ENCODE measurements at places on chromosomes 5 and 9.

DNA sequence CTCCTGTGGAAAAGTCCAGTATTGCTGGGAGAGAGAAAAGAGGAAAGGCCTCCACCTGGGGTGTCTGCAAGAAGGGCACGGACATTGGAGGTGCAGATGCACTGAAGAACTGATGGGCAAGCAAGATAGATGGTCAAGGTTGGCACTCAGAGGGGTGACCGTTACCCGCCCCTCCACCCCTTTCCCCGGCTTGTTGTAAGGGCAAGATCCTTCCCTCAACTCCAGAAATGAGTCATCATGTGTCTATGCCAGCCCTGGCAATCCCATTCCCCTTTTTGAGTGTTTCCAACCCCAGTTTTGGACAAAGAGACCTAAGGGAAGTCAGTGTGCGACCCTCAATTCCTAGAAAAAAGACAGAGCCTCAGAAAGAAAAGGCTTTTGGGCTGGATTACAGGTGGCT lies 34.9 kb upstream of the ATP6V1G1 start:
- DNase-seq, result no peak

DNA sequence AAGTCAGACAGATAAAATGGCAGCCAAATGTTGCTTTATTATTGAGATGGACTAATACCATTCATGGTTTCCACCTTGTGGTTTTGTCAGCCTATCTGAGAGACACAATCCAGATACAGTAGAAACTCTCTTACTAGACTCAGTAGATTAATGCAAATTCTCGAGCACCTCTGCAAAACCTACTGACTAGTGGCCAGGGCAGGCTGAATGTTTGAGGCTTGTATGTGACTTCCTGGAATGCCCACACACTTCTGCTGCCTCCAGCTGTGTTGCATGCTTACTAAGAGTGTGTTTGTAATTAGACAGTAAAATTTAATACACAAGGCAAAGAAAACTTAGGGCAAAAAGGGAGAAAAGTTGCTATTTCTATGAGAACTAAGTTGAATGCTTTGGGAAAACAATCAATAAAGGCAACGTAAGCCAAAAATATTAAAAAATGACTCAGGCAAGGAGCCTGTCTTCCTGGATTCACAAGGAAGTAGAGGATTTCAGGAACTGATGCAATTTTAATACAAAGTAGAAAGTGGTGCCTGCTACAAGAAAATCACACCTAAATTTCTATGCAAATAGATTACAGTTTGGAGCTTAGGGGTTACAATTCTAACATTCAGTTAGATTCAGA lies 30.2 kb upstream of the CCNG1 start:
- no peak for DNase-seq

DNA sequence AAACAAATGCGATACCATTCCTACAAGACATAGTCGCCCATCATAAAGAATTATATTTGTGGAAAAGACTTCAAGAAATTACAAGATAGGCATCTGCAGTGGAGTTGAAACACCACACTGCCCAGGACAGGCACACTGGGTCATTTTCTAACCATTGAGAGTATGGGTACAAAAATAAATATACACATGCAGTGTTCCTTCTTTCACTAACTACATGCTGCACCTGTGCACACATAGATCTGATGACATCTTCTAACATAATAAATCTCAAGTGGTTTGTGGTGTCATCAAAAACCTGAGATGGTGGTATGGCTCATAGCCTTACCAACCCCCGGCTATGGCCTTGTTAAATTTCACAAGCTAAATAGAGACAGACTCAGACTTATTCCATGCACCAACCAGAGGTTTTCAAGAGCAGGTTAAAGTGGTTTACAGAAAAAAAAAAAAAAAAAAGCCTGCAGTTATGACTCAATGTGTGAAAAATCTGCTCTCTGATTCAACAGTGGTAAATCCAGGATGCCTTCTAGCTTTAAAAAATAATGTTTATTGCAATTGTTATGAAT lies 12.4 kb upstream of the NFIB start:
- no peak for DNase-seq

DNA sequence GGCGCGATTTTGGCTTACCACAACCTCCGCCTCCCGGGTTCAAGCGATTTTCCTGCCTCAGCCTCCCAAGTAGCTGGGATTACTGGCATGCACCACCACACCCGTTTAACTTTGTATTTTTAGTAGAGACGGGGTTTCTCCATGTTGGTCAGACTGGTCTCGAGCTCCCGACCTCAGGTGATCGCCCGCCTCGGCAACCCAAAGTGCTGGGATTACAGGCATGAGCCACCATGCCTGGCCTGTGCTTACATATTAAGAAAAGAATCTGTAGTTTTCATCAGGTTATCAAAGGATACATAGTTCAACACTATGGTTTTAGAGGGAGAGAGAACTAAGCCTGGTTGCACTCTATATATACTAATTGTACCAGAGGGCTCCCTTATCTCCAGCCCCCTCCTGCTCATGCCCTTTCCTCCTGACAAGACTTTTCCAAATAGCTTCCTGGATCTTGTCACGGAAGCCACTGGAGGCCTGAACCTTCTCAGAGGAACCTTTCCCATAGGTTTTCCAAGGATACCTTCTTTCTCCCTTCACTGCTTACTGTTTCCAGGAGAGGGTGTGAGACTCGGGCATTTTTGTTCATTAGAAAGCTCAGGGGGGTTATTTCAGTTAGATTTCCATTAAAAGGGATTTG lies 53.1 kb downstream of the SLC44A1 start:
- no peak for DNase-seq

DNA sequence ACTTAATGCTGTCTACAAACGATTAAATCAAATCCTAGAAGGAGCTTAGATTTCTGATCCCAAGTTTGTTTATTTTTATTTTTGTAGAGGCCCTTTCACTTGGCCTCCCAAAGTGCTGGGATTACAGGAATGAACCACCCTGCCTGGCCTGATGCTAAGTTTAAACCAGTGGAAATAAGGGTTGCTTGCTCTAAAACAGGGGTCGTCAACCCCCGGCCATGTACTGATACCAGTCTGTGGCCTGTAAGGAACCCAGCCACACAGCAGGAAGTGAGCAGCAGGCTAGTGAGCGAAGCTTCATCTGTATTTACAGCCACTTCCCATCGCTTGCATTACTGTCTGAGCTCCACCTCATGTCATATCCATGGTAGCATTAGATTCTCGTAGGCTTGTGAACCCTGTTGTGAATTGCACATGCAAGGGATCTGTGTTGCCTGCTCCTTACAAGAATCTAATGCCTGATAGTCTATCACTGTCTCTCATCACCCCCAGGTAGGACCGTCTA lies 11.4 kb downstream of the TTC1 start:
- no peak for DNase-seq

DNA sequence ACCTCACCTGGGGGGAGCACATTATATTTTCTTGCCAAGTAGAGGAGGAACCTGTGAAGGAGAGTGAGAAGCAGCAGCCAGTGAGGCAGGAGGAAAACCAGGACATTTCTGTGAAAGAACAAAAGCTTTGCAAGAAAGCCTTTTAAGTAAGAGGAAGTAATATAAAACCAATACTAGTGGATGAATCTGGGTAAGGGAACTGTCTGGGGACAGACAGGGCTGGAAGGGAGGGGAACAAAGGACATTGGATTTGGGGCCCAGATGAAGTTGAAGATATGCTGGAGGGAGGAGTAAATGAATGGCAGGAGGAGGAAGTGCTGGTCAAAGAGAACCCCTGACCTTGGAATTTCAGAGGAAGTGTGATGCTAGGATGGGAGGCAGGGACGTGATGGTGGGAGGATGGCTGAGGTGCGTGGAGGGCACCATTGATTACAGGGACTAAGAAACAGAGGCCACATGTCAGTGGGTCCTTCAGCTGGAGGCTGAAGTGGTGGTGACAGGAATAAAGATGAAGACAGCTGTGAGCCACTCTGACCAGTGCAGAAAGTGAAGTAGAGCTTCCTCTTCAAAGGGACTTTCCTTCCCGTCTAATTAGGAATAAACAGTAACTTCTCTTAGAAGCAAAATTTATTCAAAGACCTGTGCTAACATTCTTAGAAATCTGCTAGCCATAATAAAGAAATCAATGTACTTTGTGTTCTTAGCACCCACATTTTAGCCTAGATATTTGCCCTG lies 43.5 kb upstream of the FABP6 start:
- DNase-seq, result no peak

DNA sequence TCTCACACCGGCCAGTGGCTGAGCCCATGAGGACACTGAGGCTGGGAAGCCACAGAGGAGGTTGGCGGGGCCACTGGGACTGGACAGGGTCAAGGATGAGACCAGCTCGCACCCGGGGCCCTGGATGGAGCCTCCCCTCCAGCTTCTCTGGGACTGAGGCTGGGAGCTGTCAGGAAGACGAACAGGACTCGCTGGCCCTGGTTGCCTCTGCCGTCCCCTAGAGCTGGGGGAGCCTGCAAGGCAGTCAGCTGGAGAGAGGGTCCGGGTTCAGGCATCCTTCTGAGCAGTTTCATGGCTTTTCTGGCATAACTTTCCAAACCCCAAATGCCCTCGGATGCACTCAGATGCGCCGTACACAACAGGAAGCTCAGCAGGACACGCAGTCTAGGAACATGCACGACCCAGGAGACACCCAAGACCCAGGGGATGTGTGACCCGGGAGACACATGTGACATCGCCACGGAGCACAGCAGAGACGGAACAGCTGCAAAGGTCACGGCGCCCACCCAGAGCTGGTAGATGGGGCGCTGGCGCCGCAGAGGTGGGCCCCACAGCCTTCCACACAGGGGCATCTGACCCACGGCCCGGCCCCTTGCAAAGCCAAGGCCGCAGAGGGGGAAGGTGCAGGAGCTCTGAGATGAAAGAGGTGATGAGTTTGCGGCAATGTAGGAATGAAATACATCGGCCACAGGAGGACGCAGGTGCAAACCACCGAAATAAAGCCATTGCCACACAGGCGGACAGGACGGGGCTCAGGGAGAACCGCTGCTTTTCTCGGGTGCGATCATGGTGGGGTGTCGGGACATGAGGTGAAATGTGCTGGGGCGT lies 17.1 kb downstream of the TPPP start:
- DNase-seq, result no peak

DNA sequence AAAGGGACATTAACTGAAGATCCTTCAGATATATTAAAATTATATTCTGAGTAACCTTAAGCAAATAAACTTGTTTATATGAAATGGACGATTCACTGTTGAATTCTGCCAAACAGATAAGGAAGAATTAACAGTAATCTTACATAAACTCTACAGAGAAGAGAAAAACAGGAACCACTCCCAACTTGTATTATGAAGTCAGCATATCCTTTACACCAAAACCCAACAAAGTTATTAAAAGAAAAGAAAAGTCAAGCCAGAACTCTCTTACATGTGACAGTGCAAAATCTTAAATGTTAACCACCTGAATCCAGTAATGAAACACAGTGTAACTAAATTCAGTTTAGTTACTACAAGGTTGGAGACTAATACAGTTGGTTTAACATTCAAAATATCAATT lies 185.8 kb downstream of the DEPDC1B start:
- DNase-seq, result no peak

GRCh38 chr5:11509793-11510192 lies 394.5 kb downstream of the CTNND2 start:
- no peak for DNase-seq

DNA sequence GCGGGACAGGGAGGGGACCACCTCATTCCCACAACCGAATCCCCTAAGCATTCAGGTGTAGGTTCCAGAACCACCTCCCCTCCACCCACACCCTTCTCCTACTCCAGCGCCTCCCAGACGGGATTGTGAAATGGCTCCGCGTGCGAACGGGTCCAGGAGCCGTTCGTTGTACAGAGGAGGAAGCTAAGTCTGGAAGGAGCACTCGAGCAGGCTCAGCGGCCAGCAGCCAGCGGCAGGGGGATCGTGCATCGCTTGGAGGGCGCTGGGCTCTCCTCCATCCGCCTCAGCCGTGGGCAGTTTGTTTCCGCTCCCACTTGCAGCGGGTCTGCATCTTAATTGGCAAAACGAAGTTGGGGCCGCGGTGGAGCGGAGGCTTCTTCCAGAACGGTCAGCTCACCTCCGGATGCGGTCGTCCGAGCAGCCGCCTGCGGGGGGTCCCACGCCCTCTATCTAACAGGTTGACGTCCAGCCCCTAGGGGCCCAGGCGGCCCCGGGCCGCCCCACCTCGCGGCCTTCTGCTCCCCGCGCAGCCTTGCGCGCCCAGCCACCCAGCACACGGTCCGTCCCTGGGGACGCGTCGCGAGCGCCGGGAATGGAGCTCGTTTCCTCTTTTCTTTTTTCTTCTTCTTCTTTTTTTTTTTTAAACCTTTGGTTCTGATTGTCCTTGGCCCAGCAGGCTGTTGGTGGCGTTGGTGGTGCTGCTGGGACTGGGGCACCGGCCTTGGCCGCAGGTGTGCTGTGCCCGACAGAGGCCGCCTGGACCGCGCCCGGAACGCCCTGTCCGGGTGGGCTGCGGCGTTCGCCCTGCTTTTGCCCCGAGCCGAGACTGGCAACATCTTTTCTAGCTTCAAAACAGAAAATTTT lies 3.9 kb upstream of the BARX1 start:
- DNase-seq, result no peak

- DNase-seq, result no peak
Measured at GRCh38 chr5:54024466-54024865, 285.9 kb downstream of the ARL15 start.

DNA sequence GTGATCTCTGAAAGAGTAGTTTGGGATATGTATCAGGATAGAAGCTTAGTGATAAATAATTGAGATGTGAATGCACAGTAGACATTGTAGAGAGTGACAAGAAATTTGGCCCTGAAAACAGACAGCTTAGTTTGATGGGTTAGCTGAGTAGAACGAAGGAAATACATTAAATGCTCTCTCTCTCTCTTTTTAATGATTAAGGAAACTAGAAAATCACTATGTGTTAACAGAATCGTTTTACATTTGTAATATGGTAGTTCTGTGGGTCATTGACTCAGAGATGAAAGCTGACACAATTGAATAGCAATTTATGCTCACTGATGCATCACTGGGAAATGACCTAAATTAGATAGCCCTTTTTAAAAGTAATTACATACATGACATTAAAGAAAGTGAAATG lies 739.8 kb upstream of the PTPRD start:
- DNase-seq, result no peak

DNA sequence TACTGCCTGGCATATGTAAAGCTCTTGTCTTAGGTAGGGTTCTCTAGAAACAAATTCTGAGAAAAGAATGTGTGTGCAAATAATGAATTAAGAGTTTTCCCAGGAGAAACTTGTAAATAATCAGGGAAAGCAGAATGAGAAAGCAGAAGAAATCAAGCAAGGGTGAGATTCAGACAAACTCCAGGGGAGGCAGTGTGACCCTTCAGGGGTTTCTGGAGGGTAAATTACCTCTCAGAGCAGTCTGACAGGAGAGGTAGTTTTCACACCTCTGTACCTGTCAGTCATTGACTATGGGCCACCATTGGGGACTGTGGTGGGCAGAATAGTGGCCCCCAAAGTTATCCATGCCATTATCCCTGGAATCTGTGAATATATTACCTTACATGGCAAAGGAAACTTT lies 124.6 kb downstream of the KCTD16 start:
- no peak for DNase-seq

- DNase-seq, result no peak
Measured at GRCh38 chr5:54964405-54964804, 21.0 kb downstream of the ESM1 start.
